Suprapubic skin (tissue), 4 donors: ENCODE measurements at places on chromosomes 11 and 22. TPM values are rescaled to one million over a fixed set of nuclear protein-coding genes. Genes with fewer than 3 reads are reported as not detected.

- H3K4me3 ChIP-seq: no peak overlapping the region
- no peak for DNase-seq
- no peaks in the 10 kb centered on the region for H3K36me3 ChIP-seq
- H3K4me1 ChIP-seq: no peaks in the 10 kb centered on the region
These were observed 10.9 kb upstream of the ADA2 start for GRCh38 chr22:17229991-17230630.

GRCh38 chr22:27213766-27214581 is 556.6 kb downstream of the MIAT start:
- H3K27me3 ChIP-seq: no peaks in the 10 kb centered on the region
- no peak overlapping the region for H3K4me3 ChIP-seq
- no peak for DNase-seq

Gene RAG2
- total RNA-seq: not detected

Gene SCN3B
- total RNA-seq: 0.42 TPM

- peak within 1 kb of the TSS; percentile 90 for H3K4me3 ChIP-seq
- peak; percentile 92 for DNase-seq
- no peaks in the 10 kb centered on the region for H3K36me3 ChIP-seq
- peaks cover 40% of the 10 kb centered on the region for H3K4me1 ChIP-seq
These were observed at the start of gene ZC3H12C for GRCh38 chr11:110092515-110093406. ZC3H12C (plus strand) TSS chr11:110093392; CDS start chr11:110093412, 20 bp downstream.

Gene PKNOX2
- 1.5 TPM for total RNA-seq

DNA sequence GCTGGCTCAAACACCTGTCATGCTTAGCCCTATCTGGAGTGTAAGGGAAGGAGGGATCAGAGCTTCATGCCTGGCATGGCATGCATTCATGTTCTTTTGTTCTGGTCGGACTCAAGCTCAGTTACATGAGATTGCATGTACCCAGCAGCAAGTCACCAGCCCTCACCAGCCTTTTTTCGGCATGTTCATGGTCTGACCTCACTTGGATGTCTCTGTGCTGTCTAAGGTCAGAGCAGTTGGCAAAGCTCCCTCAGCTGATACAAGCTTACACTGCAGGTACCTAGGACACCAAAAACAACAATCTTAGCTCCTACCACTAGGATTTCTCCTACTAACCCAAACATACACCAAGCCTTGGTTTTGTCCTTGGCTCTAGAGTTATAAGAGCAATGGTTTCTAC is 152.6 kb downstream of the BARX2 start:
- no peak for DNase-seq
- no peaks in the 10 kb centered on the region for H3K36me3 ChIP-seq
- no peaks in the 10 kb centered on the region for H3K4me1 ChIP-seq
- H3K4me3 ChIP-seq: no peak overlapping the region
- no peaks in the 10 kb centered on the region for H3K27me3 ChIP-seq
- H3K27ac ChIP-seq: no peak overlapping the region

GRCh38 chr11:12280199-12280837 is 97.1 kb upstream of the PARVA start:
- H3K27me3 ChIP-seq: no peaks in the 10 kb centered on the region
- H3K36me3 ChIP-seq: peaks cover 14% of the 10 kb centered on the region
- peaks cover 6% of the 10 kb centered on the region for H3K4me1 ChIP-seq
- H3K4me3 ChIP-seq: no peak overlapping the region

DNA sequence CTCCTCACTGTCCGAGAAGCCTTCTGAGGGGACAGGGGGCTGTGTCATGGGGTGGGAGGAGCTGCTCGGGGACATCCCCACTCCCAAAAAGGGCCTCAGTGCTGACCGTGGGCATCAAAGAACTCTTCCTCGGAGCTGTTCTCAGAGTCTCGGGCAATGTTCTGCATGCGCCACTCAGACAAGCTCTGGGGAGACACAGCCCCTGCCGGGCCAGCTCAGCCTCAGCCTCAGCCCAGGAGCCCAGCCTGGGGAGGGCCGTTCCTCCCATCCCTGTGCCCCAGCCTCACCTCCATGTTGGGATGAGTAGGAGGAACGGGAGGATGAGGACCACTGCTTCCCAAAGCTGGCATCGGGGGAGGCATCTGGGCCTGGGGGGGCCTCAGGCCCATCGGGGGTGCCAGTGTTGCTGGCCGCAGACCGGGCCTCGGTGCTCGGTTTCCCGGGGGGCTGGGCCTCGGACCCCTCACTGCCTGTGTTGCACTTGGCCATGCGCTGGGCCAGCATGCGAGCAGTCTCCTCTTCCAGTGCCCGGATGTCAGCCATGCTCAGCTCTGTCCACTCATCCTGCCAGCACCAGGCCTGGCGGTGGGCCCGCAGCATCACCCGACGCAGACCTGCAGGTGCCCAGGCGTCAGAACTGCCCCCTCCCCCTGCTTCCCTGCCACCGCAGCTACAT is 5.2 kb downstream of the PITPNM1 start:
- H3K36me3 ChIP-seq: peaks cover 32% of the 10 kb centered on the region
- DNase-seq: no peak
- H3K27me3 ChIP-seq: no peaks in the 10 kb centered on the region
- H3K27ac ChIP-seq: no peak overlapping the region

Gene IFITM10
- total RNA-seq: 6.6 TPM

- no peak overlapping the region for H3K27ac ChIP-seq
- H3K4me1 ChIP-seq: no peaks in the 10 kb centered on the region
- DNase-seq: no peak
- no peak overlapping the region for H3K4me3 ChIP-seq
- no peaks in the 10 kb centered on the region for H3K36me3 ChIP-seq
These were observed 102.3 kb upstream of the ASPHD2 start for GRCh38 chr22:26326803-26327202.

GRCh38 chr11:126874276-126874675 is 126.3 kb downstream of the KIRREL3 start:
- no peak overlapping the region for H3K27ac ChIP-seq
- H3K4me1 ChIP-seq: no peaks in the 10 kb centered on the region

Gene KRTAP5-8
- total RNA-seq: 8.9 TPM

DNA sequence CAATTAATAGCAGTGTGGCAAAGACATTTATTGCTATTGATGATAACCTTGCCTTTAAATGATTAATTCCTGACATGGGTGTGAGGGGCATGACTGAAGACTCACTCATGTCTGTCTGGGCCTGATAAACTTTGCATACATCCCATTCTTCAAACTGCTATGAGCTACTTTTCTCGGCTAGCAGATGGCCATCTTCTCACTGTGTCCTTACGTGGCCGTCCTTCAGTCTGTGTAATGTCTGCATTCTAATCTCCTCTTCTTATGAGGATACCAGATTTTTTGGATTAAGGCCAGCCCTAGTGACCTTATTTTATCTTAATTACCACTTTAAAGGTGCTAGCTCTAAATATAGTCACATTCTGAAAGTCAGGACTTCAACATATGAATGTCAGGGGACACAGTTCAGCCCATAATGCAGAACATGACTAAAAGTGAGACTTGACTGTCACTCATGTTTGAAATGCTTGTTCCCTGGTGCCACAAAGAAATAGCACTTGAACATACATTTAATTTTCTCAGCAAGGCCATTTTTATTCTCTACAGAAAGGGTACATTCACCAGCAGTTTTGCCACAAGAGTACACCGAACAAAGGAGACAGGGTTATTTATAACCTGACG is 32.3 kb downstream of the OR10A6 start:
- DNase-seq: no peak
- H3K4me1 ChIP-seq: no peaks in the 10 kb centered on the region
- no peak overlapping the region for H3K27ac ChIP-seq
- H3K27me3 ChIP-seq: no peaks in the 10 kb centered on the region
- H3K4me3 ChIP-seq: no peak overlapping the region

- H3K4me1 ChIP-seq: peaks cover 56% of the 10 kb centered on the region
- no peaks in the 10 kb centered on the region for H3K36me3 ChIP-seq
- DNase-seq: peak; percentile 96
- H3K27ac ChIP-seq: peak within 1 kb of the TSS; percentile 99
- no peaks in the 10 kb centered on the region for H3K27me3 ChIP-seq
These were observed at the start of gene ARHGEF12 for GRCh38 chr11:120335908-120336640. ARHGEF12 (plus strand) TSS chr11:120336413; CDS start chr11:120337244, 831 bp downstream.

GRCh38 chr11:65934014-65934413 is 11.3 kb upstream of the TSGA10IP start:
- no peak overlapping the region for H3K4me3 ChIP-seq
- no peaks in the 10 kb centered on the region for H3K27me3 ChIP-seq
- DNase-seq: no peak
- H3K36me3 ChIP-seq: no peaks in the 10 kb centered on the region
- H3K27ac ChIP-seq: no peak overlapping the region

GRCh38 chr22:29524442-29525191 is 28.9 kb downstream of the THOC5 start:
- no peaks in the 10 kb centered on the region for H3K4me1 ChIP-seq
- no peak overlapping the region for H3K27ac ChIP-seq
- H3K4me3 ChIP-seq: no peak overlapping the region

DNA sequence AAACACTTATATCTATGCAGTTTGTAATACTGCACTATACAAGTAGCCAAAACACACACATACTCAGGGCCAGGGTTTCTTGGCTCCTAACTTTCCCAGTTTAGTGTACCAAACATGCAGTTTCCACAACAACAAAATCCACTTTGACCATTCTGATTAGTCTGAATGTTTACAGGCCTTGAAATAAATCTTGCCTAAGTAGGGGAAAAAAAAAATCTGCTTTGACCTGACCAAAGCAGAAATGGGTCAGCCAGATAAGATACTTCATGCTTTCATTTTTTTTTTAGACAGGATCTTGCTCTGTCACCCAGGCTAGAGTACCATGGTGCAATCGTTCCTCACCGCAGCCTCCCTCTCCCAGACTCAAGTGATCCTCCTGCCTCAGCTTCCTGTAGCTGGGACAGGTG is 10.1 kb downstream of the PRR14L start:
- no peaks in the 10 kb centered on the region for H3K4me1 ChIP-seq
- DNase-seq: no peak
- H3K36me3 ChIP-seq: peaks cover 13% of the 10 kb centered on the region
- H3K27me3 ChIP-seq: no peaks in the 10 kb centered on the region
- no peak overlapping the region for H3K27ac ChIP-seq
